ENCODE measurements at places on chromosomes 1 and 21.

GRCh38 chr1:23594927-23595353 lies 35.6 kb upstream of the ID3 start:
- DNase-seq: no peak

- DNase-seq: no peak
Observed at GRCh38 chr1:183604038-183604808, 14.0 kb upstream of the NCF2 start.

GRCh38 chr1:204723131-204723787 lies 37.7 kb upstream of the LRRN2 start:
- DNase-seq: peak; percentile 66

GRCh38 chr1:224052772-224053171 lies 61.1 kb upstream of the FBXO28 start:
- DNase-seq: no peak

DNA sequence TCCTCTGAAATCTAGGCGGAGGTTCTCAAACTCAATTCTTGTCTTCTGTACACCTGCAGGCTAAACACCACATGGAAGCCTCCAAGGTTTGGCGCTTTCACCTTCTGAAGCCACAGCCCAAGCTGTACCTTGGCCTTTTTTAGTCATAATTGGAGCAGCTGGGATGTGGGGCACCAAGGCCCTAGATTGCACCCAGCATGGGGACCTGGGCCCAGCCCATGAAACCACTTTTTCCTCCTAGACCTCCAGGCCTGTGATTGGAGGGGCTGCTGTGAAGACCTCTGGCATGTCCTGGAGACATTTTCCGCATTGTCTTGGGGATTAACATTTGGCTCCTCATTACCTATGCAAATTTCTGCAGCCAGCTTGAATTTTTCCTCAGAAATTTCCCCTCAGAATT lies 181.0 kb downstream of the TYW3 start:
- no peak for DNase-seq

DNA sequence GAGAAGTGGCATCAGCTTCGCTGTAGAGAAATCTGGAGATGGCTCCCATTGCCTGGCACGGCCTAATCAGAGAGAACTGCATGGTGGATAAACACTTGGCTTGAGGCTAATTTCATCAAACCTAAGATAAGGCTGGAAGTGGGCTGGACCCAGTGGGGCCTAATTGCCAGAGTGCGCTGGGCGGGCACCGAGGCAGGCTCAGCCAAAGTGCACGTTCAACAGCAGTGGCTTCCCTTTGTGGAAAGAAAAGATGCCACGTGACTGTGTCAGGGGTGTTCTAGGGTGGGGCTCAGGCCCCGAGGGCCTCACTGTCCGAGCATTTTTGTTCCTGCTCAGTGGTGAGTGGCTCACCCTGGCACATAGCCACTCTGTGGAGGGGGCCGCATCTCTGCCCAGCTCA lies 5.8 kb downstream of the PLCH2 start:
- no peak for DNase-seq

DNA sequence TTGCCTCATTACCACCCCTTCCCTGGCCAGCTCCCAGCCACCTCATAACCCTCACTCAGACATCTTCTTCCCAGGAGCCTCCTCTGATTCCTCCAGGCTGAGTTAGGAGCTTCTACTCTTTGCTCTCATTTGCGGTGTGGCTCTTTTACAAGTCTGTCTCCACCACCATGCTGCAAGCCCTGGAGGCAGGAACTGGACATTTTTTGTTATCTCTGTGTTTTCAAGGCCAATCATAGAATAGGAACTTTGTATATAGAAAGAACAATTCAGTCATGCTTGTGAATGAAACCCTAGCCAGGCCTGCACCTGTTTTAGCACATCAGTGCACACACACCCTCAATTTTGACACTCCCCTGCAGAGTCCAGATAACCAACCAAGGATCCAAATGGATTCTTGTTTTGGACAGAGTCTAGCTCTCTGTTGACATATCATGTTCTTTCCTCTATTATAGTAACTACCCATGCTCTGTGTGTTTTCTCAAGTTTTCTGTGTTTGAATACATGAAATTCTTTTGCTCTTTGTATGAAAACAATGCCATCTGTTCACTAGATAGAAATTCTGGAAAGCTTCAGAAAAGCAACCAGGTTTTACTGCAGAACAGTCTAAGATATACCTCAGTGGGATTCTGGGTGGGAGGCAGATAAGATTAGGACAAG lies 60.9 kb upstream of the ZNF648 start:
- no peak for DNase-seq

DNA sequence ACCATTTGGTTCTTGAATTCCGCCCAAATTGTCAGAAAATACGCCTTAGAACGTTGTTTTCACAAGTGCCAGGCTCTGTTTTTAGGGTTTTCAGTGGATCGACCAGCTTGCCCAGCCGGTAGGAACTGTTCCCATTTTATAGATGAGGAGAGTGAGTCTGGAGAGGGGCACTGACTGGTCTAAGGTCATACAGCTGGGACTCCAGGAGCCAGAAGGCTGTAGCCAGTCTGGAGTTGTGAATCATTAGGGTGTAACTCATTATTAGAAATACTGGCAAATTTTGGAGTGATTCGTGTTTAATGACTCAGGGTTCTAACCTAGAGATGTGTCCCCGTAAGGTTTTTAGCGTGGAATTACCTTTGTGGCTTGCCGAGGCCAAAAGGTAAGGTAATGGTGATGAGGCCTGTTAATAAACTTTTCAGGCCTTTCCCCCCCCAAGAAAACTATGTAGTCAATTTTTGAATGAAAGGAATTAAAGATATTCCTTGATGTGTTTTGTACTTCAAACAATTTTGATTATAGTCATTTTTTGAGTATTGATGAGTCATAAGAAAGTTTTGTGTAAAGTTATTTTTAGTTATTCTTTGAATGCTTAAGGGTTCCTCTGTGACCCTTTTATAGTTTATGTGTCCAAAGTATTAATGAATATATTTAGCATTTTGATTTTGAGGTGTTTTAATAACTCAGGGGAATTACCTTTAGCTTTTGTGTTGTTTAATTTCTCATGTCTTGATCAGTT lies 2.1 kb downstream of the DYRK1A start:
- no peak for DNase-seq
